Cerebellar nuclear complex (tissue), 1 donor: ENCODE measurements at places on chromosomes 2 and 18.

DNA sequence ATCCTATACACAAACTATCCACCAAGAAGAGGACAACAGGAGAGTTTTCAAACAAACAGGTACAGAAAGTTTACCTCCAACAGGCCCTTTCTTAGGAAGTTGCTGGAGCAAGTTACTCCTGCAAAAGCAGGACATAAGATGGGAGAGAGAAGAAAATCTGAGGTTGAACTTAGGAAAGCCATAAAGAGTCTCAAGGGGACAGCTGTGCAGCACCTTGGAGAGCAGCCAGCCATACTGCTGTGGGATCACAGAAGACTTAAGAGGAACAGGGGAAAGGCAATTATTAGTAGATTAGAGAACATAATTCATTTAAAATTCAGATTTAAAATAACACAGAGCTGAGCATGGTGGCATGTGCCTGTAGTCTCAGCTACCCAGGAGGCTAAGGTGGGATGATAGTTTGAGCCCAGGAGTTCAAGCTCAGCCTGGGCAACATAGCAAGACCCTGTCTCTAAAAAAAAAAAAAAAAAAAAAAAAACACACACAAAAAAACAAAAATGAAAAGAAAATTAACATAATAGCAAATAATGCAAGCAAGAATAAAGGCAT lies 148.1 kb upstream of the SIX3 start:
- DNase-seq: no peak

- DNase-seq: no peak
Observed at GRCh38 chr2:120036145-120036544, 23.3 kb downstream of the EPB41L5 start.

- no peak for DNase-seq
Observed at GRCh38 chr2:68371581-68371980, 6.5 kb downstream of the PLEK start.

DNA sequence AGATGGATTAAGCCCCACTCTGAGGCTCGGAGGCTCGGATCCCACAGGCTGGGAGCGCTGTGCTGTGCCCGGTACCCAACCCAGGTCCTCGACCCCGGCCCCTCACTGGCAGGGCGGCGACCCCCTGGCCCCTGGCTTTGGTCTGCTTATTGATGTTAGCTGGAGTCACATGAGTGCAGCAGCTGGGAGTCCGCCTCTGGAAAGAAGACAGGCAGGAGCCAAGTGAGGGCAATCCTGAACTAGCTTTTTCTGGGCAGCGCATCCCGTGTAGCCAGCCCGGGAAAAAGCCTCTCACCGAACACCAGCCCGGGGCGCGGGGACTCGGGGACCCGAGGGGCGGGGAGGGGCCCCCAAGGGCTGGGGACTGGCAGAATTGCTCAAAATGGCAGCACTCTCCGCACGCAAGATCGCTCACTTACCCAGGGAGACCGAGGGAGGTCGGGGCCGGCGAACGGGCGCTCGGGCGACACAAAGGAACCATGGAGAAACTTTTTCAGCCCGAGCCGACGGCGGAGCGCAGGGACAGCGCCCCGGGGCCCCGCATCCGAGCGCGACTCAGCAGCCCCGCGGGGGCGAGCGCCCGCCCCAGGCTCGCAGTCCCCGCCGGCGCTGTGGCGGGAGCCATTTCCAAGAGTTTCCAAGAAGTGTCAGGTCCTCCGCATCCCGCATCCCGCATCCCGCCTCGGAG lies 567 bp downstream of the TMEM200C start:
- no peak for DNase-seq

DNA sequence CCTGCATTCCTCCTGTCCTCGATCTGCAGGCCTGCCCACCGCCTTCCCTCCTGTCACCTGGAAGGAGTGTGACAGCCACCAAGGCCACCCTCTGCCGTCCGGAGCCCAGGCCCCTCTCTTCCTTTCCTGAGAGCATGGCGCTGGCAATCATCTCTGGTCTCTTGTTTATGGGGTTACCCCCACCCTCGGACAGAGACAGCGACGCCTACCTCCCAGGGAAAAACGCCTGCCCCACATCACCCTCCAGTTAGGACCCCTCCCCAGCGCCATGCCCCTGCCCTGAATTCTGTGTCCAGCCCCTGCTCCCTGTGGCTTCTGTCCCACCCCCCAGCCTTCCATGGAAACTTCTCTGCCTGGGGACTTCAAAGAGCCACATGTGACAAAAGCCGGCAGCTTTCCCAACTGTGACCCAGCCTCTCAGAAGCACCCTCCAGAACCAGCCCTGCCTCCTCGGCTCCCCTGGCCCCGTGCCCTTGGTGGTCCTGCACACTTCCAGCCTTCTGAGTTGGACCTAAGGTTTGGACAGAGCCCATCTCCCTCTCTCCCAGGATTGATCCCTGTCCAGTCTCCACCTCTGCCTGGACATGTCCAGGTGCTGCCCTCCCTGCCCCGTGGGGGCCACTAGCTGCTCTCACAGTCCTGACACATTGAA lies 145.0 kb upstream of the HDAC4 start:
- DNase-seq: no peak

DNA sequence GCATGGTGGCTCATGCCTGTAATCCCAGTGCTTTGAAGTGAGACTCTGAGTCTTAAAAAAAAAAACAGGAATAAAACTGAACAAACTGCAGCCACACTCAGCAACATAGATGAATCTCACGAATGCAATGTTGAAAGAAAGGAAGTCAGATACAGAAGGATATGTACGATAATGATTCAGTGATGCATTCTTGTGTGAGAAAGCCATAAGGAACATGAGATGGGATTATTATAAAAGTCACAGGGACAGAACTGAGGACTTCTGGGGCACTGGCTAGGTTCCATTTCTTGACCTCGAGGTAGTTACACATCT lies 56.9 kb upstream of the SMAD2 start:
- no peak for DNase-seq

- no peak for DNase-seq
Observed at GRCh38 chr18:6044773-6045172, 149.5 kb upstream of the TMEM200C start.

DNA sequence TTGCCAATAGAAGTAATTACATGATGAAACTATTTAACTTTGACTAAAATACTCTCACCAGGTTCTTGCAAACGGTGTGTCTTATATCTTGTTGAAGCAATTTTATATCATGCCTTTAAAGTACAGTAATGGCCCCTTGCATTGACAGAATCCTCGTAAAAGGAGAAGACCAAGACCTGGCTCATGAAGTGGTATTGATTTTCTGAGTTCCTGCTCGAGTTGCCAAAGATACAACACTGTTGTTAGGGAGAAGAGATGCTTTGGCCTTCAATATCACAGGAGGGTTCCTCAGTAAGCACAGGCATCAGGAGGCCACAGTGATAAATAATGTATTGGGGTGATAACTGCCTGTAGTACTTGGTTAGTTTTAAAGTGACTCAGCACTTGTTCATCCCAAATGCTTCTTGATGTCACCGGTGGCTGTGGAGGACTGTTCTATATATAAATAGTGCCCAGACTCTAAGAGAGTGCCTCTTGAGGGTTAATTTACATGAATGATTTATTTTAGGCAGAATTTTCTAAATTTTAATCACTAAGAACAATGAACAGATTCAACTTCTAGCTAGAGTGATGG lies 571.7 kb upstream of the FANCL start:
- DNase-seq: no peak

DNA sequence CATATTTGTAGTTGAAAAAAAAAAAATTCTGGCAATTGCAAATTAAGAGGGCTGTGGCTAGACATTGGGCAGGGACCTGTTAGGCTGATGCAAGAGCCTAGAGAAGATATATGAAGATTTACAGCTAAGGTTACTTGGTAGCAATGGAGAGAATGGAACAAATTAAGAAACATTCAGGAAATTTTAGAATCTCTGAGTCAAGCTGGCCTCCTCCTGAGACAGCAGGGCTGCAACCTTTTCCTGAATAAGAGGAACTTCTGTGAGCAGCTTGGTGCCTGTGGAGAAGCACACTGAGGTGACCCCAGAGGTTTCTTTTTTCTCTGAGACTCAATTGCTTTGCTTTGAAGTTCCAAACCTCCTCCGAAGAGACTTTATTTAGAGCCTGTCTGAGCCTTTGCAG lies 118.6 kb upstream of the LRATD1 start:
- DNase-seq: no peak

DNA sequence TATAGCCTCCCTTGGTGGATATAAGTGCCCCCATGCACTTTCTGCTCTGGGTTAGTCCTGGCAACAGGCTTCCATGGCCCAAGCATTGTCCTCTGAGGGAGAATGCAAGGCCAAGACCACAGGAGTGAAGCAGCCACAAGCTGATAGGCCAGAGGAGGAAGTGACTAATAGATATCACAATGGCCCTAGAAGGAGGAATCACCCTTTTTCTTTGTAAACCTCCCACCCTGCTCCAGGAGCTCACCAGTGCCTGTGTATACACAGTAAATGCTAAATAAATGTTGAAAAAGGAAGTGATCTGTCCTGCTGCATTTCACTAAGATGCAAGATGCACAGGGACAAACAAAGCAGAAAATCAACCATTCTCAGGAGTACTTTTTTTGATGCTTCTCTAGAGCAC lies 49.7 kb upstream of the ABCA12 start:
- DNase-seq: no peak

GRCh38 chr2:233202531-233202944 lies 48.9 kb upstream of the ATG16L1 start:
- DNase-seq: no peak

- DNase-seq: no peak
Observed at GRCh38 chr2:206784559-206785353, 19.4 kb downstream of the FASTKD2 start.

- no peak for DNase-seq
Observed at GRCh38 chr2:13533524-13533922, 816.8 kb downstream of the TRIB2 start.

GRCh38 chr2:112985090-112985489 lies 7.3 kb downstream of the IL36G start:
- no peak for DNase-seq

- DNase-seq: no peak
Observed at GRCh38 chr18:961644-962355, 57.1 kb downstream of the ADCYAP1 start.

DNA sequence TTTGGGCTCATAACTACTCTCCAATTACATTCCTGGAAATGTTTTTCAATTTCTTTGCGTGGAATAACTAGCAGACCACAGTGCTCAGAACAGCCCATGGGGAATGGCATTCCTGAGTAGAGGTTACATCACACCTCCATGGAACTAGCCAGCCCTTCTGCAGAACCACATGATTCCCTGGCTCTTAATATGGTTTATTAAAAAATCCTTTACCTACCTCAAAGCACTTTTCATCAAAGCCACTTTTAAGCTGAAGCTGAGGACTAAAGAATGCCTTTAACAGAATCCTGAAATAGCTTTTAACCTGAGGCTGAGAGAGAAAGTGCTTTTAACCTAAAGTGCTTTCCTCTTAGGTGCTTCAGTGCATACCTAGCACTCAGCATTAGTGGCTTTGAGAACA lies 376.3 kb downstream of the ARHGAP15 start:
- DNase-seq: no peak

DNA sequence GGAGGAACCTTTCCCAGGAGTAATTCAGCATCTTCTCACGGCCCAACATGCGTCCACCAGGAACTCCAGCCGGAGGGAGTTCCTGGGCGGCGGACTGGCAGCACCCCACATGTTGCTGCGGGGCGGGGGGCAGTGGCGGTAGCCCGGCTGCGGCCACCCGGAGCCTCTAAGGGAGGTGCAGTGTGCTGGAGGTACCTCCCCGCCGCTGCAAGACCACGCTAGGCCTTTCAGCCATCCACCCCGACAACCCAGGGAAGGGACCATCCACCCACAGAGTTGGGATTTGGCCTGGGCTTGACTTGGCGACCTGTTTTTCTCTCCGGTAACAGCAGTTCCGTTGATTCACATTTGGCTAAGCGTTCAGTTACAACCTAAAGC lies 625 bp downstream of the LYPD6 start:
- DNase-seq: no peak

DNA sequence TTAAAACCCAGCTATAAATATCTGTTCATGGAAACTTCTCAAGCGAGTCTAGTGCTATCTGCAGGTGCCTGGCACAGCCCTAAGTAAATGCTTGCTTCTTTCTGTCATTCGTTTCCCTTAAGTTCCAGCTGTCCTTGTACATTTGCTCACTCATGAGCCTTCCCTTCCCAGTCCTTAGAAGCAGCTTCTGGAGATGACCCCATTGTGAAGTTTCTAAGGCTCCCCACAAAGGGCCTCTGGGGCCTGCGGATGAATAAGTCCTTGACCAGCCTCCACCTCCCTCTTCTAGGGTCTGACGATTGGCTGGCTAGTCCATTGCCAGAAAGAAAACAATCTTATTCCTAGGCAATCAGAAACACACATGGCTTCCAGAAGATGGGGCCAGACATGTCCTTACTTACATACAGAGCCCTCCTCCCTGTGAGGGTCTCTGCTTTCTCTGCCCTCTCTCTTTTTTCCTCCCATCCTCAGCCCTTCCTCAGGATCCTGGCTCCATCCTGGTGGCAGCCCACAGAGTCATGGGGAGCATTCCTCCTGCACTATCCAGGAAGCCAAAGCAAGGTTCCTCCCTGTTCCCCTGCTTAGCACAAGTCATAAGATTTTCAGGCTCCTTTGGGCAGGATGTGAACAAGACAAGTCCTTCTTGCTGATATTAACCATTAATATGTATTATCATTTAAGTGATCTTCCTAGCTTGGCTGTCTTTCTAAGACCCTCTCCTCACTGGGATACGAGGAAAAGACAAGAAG lies 87.3 kb downstream of the TNFRSF11A start:
- no peak for DNase-seq

- no peak for DNase-seq
Observed at GRCh38 chr2:240231838-240232244, 91.4 kb upstream of the OTOS start.

DNA sequence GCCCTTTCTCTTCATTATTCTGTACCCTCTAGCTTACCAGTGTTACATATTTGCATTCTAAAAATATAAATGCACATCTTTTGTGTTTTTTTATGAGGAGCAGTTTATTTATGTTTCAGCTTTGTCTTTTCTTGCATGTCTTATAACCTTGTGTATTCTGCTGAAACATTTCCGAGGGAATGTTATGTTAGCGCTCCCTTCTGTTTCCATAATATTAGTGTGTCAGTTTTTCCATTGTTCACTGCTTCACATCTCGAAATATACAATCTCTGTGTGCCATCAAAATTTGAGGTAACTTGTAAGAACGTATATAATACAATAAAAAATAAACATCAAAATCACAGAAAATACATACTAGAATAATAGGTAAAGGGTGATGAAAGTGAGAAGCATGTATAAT lies 153.3 kb downstream of the PKP4 start:
- DNase-seq: no peak

DNA sequence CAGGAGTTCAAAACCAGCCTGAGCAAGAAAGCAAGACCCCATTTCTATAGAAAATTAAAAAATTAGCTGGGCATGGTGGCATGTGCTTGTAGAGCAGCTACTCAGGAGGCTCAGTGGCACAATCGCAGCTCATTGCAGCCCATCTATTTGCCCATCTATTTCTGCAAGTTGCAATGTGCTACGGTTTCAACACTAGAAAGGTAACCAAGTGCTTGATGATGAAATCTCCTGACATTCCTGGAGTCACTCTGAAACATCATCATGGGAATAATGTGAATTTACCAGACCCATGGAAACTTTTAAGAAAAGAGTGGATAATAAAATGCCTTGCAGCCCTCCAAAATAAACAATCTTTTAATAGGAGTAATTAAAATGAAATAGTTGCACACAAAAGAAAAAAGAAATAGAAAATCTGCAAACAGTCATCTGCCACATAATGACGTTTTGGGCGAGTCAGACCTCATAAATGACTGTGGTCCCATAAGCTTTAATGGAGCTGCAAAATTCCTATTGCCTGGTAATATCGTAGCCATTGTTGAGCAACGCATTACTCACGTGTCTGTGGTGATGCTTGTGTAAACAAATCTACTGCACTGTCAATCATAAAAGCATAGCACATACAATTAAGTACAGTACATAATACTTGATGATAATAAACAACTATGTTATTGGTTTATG lies 46.6 kb upstream of the AMMECR1L start:
- no peak for DNase-seq

- DNase-seq: no peak
Observed at GRCh38 chr2:98608962-98609604, 694 bp downstream of the UNC50 start.
